ENCODE measurements at places on chromosomes 4 and X.

GRCh38 chr4:5925419-5926200, 32.7 kb upstream of the CRMP1 start:
- no peak for DNase-seq

DNA sequence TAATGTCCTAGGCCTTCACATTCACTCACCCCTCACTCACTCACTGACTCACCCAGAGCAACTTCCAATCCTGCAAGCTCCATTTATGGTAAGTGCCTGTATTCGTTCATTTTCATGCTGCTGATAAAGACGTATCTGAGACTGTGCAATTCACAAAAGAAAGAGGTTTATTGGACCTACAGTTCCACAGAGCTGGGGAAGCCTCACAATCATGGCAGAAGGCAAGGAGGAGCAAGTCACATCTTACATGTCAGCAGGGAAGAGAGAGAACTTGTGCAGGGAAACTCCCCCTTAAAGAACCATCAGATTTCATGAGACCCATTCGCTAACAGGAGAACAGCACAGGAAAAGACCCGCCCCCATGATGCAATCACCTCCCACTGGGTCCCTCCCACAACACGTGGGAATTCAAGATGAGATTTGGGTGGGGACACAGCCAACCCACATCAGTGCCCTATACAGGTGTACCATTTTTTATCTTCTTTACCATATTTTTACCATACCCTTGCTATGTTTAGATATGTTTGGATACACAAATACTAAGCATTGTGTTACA, 18.2 kb upstream of the TLR1 start:
- no peak for DNase-seq

DNA sequence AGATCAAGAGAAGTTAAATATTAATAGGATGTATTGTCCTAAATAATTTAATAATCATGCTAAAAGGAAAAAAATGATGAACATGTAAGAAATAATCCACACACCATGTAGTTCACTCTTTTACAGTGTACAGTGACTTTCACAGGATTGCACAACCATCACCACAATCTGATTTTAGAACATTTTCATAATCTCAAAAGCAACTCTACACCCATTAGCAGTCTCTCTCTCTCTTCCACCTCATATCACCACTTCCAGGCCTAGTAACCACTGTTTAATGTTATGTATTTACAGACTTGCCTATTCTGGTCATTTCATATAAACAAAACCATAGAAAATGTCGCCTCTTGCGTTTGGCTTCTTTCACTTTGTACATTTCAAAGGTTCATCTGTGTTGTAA, 153.4 kb downstream of the FSTL5 start:
- no peak for DNase-seq

DNA sequence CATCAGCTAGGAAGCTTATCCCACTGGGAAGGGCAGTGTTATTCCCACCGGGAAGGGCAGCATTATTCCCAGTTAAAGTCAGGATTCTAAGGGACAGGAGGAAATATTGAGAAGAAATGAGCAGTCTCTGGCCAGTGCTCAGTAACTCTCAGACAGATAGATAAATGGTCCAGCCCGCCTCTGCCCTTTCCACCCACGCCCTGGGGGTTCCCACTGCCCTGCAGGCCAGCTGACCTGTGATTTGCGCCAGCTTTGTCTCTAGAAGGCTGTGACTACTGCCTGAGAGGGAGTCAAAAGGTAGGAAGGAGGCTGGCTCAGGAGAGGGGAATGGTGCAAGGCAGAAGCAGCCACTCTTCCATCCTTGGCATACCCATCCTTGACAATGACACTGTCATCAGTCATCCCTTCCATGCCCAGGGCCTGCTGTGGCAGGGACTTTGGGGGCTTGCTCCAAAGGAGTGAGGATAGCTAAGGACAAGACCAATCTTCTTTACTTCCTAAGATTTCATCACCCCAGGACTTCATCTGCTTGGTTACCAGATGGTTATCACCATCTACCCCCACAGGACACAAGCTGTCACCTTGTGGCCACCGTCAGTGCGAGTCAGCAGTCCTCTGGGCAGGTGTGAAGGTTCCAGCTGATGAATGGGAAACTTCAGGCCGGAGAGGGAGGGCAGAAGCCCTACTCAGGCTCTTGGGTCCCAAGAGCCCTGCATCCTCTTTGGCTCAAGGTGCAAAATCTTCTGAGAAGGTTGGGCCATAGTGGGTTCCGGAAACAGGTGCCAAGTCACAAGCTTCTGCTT, 49.5 kb downstream of the SEPSECS start:
- DNase-seq = no peak

GRCh38 chrX:134752558-134752957, 94.3 kb upstream of the PLAC1 start:
- DNase-seq = no peak

DNA sequence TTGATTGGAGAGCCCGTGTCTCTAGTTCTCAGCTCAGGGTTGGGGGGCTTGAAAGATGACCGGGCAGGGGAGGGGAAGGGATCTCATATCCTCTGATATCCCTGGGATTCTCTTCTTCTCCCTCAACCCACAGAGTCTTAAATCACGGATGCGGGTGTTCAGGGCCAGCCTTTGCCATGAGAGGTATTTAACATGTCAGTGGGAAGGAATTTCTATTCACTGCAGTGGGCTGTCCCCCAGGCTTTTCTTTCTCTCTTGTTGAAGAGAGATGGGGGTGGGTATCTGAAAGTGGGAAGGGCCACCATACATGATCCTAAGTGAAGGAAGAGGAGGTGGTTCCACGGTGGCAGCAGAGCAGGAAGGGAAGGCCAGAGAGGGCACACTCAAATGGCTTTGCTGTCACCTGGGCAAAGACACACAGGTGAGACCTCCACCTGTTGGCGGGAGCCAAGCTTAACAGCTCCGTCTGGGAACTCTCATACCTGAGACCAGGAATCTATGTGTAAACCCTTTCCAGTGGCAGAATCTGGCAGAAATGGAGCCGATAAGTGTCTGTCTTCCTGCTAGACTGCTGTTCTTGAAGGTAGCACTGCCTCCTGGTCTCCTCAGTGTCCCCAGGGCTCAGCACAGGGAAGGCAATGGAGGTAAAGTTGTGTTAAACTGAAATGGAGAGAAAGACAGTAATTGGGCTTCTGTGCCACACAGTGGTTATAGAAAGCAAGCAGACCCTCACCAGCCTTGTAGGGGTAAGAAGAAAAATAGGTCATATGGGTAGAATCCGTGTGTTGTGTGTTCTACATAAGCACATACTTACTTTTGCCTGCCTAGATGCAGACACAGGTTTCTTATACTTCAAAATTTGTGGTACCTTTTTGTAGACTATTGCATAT, 49.4 kb downstream of the RHOH start:
- no peak for DNase-seq

- no peak for DNase-seq
Measured at GRCh38 chr4:177427192-177427591, 15.0 kb downstream of the AGA start.

- DNase-seq = no peak
Measured at GRCh38 chr4:75512386-75513211, 1.6 kb downstream of the RCHY1 start.

- no peak for DNase-seq
Measured at GRCh38 chr4:128468123-128468989, 180.7 kb upstream of the PGRMC2 start.
